ENCODE measurements at places on chromosomes 12 and 14. TPM values are rescaled to one million over a fixed set of nuclear protein-coding genes. Genes with fewer than 3 reads are reported as not detected.

The KCNH5 gene
- total RNA-seq: 23.9 TPM

- no peak for DNase-seq
These were observed 57.6 kb downstream of the BRMS1L start for GRCh38 chr14:35883677-35884293.

GRCh38 chr14:23435543-23436326, at the start of gene MYH7:
TSS of gene MYH7 (minus strand) at chr14:23435660. CDS start at chr14:23433732, 1,928 bp downstream.
- DNase-seq: no peak

The MGP gene
- total RNA-seq: 3.9 TPM

- peak; percentile 59 for DNase-seq
These were observed 40.2 kb downstream of the HSP90AA1 start for GRCh38 chr14:102046337-102047278.
